CD8-positive, alpha-beta memory T cell (primary cell): ENCODE measurements at places on chromosomes 11 and 22.

GRCh38 chr22:27537501-27537900 lies 264.1 kb downstream of the MN1 start:
- H3K4me1 ChIP-seq, result no peaks in the 10 kb centered on the region
- no peak for DNase-seq

DNA sequence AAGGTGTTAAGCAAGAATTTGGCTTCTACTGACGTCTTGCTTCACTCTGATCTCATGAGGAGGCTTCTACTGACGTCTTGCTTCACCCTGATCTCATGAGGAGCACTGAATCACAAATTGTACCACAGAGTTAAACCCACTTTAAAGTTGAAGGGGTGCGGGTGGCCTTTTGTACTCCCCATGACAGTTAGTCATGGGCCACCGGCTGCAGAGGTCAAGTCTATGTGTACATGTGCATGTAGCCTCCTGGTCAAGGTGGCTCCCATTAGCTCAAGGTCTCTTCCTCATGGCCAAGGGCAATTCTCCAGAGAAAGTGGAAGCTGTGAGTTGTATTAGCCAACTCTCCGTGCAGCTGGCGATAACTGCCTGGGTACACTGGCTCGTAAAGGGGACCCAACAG lies 23.1 kb upstream of the FZD4 start:
- H3K4me3 ChIP-seq, result no peak overlapping the region
- no peak for DNase-seq
- no peak overlapping the region for H3K27ac ChIP-seq

DNA sequence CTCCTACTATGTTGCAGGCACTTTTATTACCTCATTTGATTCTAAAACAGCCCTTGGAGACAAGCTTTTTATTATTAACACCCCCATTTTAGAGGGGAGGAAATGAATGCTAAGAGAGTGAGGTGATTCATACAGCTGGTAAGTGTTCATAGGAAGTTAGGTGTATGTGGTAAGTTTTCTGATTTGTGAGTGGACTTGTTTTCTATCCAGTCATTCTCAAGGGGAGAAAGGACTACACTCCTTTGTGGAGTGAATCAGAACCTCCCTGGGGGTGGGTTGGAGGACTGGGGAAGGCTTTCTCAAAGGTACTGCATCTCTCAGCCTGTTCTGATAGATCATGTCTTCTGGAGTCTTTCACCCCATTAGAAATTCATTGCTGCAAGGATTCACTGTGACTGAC lies 23.5 kb downstream of the PKNOX2 start:
- no peak for DNase-seq
- H3K27me3 ChIP-seq, result no peaks in the 10 kb centered on the region
- no peak overlapping the region for H3K27ac ChIP-seq
- no peaks in the 10 kb centered on the region for H3K36me3 ChIP-seq
- no peaks in the 10 kb centered on the region for H3K4me1 ChIP-seq

- no peaks in the 10 kb centered on the region for H3K27me3 ChIP-seq
- no peaks in the 10 kb centered on the region for H3K4me1 ChIP-seq
- no peaks in the 10 kb centered on the region for H3K36me3 ChIP-seq
- DNase-seq, result no peak
- no peak overlapping the region for H3K4me3 ChIP-seq
- no peak overlapping the region for H3K27ac ChIP-seq
Measured at GRCh38 chr11:132134322-132134721, 763.9 kb downstream of the NTM start.

GRCh38 chr11:114915871-114916805 lies 237.8 kb downstream of the NXPE2 start:
- no peaks in the 10 kb centered on the region for H3K36me3 ChIP-seq
- no peak overlapping the region for H3K27ac ChIP-seq
- H3K27me3 ChIP-seq, result no peaks in the 10 kb centered on the region
- no peaks in the 10 kb centered on the region for H3K4me1 ChIP-seq
- no peak overlapping the region for H3K4me3 ChIP-seq
- DNase-seq, result no peak

- no peak overlapping the region for H3K4me3 ChIP-seq
- H3K27me3 ChIP-seq, result no peaks in the 10 kb centered on the region
- H3K27ac ChIP-seq, result no peak overlapping the region
- H3K4me1 ChIP-seq, result peaks cover 98% of the 10 kb centered on the region
Measured at GRCh38 chr11:61109671-61110070, 7.4 kb downstream of the CD5 start.

DNA sequence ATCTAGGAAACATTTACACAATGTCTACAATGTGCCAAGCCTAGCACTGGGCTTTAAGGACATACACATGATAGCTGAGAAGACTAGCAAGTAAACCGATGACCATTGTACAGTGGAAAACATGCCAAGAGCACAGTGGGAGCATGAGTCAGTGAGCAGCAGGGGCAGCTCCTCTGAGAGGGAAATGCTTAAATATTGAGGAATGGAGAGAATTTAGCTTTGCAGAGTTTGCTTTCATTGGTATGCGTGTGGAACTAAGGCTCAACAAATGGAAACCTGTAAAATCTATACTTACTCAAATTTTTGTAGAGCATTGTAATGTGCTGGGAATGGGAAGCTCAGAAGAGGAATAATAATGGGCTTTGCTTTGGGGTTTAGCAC lies 282.3 kb downstream of the ST3GAL4 start:
- no peaks in the 10 kb centered on the region for H3K4me1 ChIP-seq
- H3K27me3 ChIP-seq, result no peaks in the 10 kb centered on the region
- H3K27ac ChIP-seq, result no peak overlapping the region

GRCh38 chr22:44405661-44406060 lies 92.4 kb downstream of the RTL6 start:
- DNase-seq, result no peak
- no peak overlapping the region for H3K4me3 ChIP-seq
- no peak overlapping the region for H3K27ac ChIP-seq
- H3K36me3 ChIP-seq, result no peaks in the 10 kb centered on the region
